ENCODE measurements at places on chromosomes 1 and 21.

DNA sequence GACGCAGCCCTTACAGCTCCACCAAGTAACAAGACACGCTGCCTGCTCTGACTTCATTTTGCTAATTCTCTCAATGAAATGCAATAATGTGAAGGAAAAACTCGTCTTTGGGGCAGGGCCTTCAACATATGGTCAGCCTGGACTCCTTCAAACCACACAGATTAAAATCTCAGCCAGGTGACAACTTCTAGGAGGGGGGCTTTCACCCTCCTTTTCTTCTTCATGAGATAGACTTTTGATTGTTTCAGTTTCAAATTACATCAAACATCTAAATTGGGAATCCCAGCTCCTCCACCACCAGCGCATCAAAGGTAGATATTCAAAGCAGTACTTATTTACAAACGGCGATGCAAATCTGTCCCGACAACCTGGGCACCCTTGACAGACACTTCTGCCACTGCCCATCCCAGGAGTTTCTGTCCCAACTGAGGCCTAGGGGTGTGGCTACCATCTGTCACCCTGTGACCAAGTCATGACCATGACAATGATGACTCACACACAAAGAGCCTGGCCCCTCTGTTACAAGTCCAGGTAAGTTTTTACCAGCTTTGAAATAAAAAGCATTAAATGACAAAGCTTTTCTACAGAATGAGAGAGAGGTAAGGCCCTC, 29.7 kb downstream of the SSBP3 start:
- DNase-seq: no peak

DNA sequence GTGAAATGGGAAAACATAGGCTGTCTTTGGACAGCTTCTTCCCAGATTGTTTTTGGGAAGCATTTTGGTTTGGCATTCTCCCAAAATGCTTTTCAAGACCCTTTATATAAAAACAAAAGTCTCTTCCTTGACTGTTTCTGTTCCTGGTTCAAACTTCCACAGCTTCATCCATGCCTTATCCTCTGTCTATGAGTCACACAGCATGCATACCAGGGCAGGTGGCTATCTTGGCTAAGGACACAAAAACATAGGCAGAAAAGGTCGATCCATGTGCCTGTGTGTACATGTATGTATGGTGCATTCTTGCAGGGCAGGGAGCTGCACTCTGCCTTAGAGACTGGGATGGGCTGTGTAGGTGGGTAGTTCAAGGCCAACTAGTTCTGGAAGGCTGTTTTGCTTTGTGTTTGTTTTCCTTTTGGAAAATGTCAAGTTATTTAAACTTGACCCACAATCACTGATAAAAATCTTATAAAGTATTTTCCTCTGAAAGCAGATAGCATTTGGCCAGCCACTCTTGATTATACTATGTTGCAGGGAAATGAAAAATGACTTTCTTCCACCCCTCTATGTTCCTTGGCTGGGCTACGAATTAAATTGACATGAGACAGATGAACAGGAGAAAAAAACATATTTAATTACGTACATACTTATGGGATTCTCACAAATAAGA, 437.0 kb downstream of the SIPA1L2 start:
- no peak for DNase-seq

DNA sequence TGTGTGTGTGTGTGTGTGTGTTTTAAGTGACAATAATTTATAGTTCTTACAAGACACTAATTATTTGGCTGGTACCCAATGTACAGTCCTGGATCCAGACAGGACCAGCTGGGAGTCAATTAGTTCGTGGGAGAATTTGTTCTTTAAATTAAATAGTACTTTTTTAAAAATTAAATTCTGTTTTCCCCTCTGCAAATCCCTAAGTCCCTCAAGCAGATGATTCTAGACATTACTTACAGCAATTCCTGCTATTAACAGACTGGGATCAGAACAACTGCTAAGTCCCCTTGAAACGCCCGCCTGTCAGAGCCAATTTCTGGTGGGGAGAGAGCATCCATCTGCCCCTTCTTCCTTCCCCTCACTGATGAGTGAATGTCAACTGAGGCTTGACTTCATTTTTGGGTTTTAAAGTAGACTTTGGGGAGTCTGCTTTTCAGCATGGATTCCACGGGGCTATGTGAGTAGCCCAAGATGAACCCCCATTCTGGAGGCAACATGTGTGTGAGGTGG, 83.9 kb downstream of the SMYD2 start:
- no peak for DNase-seq

GRCh38 chr1:24130385-24130784, 12.6 kb downstream of the IL22RA1 start:
- DNase-seq: no peak

DNA sequence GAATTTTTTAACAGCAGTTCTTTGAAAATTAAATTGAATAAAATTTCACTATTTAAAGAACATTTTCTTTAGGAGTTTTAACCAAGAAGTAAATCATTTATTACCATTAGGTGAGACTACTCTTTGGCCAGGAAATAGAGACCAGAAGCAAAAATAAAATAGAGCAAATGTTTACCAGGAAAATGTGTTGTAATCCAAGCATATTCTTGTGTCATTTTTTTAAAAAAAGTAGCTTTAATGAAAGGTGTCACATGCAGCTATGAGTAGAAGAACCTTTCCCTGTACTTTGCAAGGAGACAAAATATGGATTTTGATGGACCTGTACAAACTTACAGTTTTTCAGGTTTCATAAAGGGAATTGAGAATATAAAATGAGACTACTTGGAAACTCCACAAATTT, 140.8 kb downstream of the NFIA start:
- no peak for DNase-seq

GRCh38 chr1:41879617-41880016, 39.1 kb downstream of the HIVEP3 start:
- no peak for DNase-seq

DNA sequence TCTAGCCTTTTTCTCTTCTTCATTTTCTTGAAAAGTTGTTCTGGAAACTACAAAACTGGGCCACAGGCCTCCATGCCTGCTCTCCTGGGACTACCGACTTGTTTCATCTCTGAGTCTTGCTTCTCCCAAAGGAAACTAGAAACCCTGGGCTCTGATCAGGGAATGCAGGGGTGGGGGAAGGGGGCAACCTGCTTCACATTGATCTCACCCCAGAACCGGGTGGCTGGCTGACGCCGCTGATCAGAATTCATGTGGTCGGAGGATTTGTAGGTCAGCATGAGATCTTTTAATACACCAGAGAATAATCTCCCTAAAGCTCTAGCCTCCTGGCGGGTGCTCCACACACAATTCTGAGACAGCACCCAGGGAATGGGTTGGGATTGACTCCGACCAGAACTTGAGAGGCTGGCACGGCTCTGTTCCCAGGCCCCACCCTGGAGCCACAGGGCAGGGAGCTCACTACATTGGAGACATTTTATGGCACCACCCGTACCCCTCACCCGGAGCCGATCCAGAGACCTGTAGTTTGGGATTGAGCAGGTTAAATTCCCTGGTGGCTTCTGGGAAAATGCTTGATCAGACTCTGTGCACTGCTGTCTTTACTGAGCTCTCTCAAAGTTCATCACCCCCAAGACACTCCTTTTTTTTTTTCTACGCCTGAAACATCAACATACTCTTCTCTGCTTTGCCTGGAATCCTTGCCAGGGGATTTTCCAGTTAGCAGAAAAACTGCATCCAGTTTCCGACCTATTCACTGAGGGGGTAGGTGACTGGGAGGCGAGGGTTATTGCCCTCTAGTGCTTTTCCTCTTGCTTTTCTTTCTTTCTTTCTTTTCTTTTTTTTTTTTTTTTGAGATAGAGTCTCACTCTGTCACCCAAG, 12.2 kb upstream of the ARHGEF10L start:
- no peak for DNase-seq

GRCh38 chr1:227125929-227126545, 185.9 kb downstream of the COQ8A start:
- DNase-seq: no peak

- DNase-seq: no peak
Measured at GRCh38 chr1:21764615-21765423, 18.1 kb downstream of the USP48 start.

DNA sequence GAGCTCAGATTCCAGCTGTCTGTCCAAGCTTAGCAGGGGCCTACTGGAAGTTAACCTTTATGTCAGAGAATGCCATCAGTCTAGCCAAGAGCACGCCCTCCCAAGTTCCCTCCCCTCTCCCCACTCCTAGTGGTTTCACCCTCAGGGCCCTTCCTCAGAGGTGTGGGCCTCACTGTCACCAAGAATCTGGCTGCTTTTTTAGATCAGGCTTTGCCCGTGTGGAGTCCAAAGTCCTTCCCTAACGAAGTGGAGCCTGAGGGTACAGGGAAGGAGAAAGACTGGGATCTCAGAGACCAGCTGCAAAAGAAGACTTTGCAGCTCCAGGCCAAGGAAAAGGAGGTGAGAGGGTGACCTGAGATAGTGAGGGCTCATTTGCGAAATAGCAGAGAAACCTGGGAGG, 4.1 kb downstream of the C1orf74 start:
- DNase-seq: no peak

GRCh38 chr1:5200006-5200405, 545.6 kb downstream of the AJAP1 start:
- no peak for DNase-seq

- DNase-seq: no peak
Measured at GRCh38 chr1:43691871-43692815, 15.2 kb upstream of the ST3GAL3 start.

DNA sequence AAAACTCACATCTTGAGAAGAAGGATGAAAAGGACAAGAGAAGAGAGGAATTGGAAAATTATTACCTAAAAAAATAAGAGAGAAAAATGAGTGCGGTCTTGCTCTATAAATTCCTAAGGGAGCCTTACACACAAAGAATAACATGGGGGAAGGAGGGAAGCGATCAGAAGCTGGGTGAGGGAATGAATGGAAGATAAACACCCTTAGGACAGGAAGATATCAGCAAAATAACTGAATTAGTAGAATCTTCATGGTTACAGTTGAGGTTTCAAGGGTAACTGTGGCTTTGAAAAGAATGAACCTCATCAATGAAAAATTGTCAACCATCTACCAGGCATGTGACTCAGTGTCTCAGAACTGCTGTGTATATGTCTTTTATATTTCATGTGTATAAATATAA, 192.5 kb upstream of the FOXD3 start:
- DNase-seq: no peak

DNA sequence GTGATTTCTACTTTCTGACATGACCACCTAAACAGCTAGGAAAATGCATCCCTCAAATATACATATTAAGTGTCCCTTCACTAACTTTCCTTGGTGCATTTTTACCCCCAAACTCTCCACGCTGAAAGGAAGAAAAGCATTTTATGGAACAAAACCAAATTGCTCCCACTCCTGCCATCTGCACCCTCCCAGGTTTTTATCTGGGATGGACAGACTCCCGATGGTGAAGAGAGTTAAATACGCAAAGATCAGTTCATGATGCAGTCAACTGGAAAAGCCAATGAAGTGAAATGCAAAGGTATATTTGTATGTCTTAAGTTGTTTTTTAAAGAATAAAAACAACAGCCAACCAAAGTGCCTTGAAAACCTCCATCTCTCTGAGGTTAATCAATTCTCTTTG, 2.7 kb downstream of the DSTYK start:
- no peak for DNase-seq

- DNase-seq: no peak
Measured at GRCh38 chr1:236018885-236019453, 45.9 kb downstream of the NID1 start.

GRCh38 chr1:235888119-235888643, 21.5 kb upstream of the LYST start:
- peak; percentile 50 for DNase-seq

DNA sequence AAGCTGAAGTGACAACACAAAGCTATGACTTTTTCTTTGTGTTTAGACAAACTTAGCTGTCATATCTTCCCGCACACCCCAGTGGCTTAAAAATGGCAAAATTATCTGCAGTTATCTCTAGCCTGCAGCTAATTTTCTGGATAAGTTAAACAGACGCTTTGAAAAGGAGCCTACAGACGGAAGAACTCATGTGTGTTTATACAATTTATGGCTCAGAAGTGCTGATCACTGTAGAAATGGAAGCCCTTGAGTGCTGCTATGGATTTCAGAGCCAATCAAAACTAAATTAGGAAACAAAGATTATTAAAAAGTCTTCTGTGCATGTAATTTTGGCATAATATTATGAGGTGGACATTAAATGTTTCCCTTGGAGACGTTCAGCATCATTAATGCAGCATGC, 11.6 kb downstream of the NTNG1 start:
- DNase-seq: no peak

DNA sequence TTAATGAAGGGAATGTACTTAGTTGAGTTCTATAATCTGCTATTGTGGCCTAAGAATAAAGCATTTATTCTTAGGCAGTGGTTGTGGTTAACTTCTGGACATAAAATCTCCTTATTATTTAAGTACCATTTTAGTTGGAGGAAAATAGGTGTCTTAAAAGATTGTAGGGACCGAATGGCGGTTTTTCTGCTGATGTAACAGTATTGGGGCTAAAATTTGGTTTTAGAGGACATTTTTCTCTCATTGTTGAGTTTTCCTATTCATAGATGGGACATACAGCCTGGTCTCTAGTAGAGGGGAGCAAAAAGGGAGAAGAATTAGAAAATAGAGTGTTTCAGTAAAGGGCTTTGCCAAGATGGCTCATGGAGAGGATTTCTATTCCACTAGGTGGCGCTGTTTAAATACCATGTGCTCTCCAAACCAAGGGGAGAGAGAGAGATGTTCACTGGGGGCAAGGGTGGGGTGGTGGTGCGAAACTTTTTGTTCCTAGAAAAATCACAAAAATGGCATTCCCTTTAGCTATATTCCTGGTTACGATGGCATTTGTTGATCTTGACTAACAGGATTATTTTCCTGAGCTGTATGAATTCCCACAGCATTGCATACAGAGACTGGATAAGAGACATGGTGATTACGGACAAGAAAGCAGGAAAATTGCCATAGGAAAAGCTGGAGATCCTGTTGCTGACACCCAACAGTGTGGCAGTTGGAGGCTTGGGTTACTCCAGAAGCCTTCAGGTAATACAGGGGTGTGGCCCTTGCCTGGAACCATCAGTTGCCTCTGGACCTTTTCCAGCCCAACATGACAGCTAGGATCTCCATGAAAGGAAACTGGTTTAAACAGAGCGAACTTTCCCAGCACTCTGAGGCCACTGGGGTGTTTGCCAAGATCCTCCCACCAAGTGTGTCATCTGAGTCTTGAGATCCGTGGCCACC, 18.2 kb upstream of the FCGR2A start:
- DNase-seq: no peak

- no peak for DNase-seq
Measured at GRCh38 chr21:33712022-33712803, 69.9 kb downstream of the ITSN1 start.

- DNase-seq: no peak
Measured at GRCh38 chr1:96087719-96088118, 633.9 kb upstream of the PTBP2 start.

- no peak for DNase-seq
Measured at GRCh38 chr1:91783423-91784170, 102.4 kb downstream of the TGFBR3 start.

- no peak for DNase-seq
Measured at GRCh38 chr1:115951560-115951959, 24.8 kb upstream of the SLC22A15 start.

All from stimulated activated CD4-positive, alpha-beta T cell treated with anti-CD3 and anti-CD28 coated beads, Interleukin-4, amount 100 ng/mL, for 1 hour (primary cell).